Fibroblast of mammary gland (primary cell): ENCODE measurements at places on chromosomes 2 and 18.

- DNase-seq: no peak
These were observed 8.8 kb downstream of the EVX2 start for GRCh38 chr2:176074919-176075425.

DNA sequence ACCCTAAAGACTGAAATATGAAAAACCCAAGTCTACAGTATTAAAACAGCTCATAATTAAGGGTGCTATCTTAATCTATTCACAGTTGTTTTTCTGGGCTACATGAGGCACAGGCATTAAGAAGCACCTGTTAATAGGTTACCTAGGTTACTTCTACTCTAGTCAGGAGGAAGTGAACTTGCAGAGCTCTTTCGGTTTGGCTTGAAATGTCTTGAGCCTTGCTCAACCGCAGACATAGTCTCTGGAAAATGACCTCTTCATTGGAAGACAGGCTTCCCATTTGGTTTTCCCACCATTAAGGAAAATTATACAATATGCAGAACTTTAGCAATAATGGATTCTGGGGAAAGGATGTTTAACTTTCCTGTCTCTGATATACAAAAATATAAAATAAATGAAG, 142.3 kb upstream of the KCNJ3 start:
- DNase-seq: no peak

DNA sequence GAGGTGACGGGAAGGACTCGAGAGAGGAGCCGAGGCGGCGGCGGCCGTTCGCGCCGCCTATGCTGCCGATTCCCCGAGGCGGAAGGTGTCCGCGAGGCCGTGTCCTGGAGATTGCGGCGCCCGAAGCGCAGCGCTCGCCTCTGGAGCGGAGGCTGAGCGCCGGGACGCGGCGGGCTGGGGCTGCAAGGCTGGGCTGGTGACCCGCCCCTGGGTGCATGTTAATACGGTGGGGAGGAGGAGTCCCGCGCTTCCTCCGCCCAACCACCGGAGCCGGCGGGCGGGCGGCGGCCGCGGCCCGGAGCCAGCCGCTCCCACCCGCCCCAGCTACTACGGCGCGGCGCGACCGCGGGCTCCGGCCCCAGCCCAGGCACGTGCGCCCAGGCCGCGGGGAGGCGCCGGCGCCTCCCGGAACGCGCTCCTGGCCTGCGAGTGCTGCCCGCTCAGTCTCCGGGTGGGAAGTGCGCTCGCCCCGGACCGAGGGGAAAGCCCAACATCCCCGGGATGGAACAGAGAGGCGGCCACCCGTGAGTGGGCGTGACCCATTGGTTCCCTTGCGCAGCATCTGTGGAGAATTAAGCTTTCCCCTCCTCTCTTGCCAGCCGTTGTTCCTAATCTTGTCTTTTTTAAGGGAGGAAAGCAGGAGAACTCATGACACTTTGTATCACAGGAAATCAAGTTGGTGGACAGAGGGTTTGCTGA, at the start of gene DLGAP1:
TSS of gene DLGAP1 (minus strand) at position 195 of the 699 bp plus-strand sequence.
- DNase-seq: peak; percentile 1

- DNase-seq: no peak
These were observed 9.9 kb downstream of the NDUFS1 start for GRCh38 chr2:206149330-206149729.

GRCh38 chr2:177402096-177402495, 9.5 kb downstream of the AGPS start:
- no peak for DNase-seq

DNA sequence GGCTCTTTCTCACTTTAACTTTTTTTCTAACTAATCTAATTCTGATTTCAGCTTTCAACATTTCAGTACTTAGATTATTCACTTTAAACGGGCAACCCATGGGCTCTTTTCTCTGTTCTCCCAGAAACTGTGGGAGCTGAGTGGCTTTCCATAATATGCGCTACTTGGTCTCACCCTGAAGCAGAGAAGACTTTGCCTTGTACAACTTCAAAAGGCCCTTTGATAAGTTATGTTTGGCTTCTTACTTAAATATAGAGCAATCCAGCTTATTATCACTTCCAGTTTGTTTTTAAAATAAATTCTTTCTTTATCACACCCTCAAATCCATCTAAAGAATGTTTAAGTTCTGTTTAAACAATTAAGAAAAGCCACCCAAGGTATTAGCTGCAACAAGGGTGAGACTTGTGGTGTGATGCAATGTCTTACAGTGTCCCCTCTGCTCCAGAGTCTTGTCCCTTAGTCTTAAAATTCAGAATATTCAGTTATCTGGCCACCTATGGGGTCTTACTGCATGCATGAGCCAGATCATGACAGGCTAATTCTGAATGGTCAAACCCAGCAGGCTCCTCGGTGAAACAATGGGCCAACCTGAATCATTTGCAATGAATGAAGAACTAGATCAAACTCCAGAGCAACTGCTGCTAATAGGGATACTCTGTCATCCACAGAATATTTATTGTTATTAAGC, 38.8 kb downstream of the GCG start:
- DNase-seq: no peak

DNA sequence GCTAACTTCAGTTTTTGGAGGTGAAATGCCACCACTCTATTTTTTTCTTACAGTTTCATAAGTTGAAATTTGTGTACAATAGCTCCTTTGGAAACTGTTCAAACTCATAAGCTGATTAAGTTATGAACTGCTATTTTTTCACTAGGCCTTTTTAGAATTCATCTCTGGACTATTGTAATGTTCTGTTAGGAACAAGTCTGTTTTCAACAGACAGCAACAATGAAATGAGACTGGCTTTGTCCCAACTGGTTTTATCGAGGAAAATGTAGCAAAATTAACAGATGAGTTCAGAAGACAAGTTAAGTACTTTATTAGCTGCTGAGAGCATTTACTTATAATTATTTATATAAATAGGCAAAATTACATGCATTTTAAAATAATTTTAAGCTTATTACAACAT, 310.6 kb downstream of the ZNF804A start:
- no peak for DNase-seq

- DNase-seq: no peak
These were observed 1.3 kb downstream of the SIX2 start for GRCh38 chr2:45007961-45008295.

DNA sequence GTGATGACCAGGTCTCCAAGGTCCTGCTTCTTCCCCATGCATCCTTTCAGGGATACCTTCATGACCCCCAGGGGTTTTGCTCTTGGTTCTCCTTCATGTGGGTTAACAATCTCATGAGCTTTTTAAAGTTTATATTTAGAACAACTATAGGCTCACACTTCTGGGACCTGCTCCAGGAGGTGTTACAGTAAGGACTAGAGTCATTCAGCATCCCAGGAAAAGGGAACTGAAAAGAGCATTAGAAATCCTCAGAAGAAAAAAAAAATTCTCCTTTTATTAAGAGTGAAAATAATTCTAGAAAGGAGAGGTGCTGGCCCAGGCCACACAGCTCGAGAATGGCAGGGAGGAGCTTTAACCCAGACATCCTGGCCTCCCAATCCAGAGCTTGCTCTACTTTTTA, 66.5 kb downstream of the SETBP1 start:
- DNase-seq: no peak

DNA sequence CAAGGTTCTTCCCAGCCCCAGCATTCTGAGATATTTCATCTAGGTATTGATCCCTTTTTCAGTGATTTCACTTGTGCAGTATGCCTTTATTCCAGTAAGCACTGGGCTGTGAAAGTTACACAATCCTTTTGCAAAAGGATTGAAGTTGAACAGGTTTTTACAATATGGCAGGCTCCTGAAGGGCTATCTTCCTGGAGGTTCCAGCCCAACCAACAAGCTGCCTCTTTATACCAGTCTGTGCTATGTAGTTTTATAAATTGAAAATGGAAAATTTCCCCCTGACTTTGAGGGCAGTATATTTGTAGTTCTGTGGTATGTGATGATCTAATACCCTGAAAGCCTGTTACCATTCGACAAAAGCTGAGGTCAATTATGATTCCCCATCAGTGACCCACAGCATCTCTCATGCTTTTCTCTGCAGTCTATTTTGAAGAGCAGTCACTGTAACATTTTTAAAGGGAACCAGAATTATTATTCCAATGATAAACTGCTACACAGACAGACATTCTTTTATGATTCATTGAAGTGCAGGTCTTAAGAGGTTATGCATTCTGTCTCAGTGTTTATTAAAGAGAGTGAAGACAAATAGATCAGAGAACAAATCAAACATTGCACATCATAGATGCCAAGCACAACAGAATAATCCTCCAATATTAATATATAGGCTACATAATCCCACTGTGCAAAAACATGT, 35.2 kb upstream of the STPG4 start:
- DNase-seq: peak; percentile 61

GRCh38 chr18:44054514-44054913, 626.2 kb upstream of the SETBP1 start:
- no peak for DNase-seq

- no peak for DNase-seq
These were observed 74.2 kb downstream of the HS1BP3 start for GRCh38 chr2:20576598-20577115.

DNA sequence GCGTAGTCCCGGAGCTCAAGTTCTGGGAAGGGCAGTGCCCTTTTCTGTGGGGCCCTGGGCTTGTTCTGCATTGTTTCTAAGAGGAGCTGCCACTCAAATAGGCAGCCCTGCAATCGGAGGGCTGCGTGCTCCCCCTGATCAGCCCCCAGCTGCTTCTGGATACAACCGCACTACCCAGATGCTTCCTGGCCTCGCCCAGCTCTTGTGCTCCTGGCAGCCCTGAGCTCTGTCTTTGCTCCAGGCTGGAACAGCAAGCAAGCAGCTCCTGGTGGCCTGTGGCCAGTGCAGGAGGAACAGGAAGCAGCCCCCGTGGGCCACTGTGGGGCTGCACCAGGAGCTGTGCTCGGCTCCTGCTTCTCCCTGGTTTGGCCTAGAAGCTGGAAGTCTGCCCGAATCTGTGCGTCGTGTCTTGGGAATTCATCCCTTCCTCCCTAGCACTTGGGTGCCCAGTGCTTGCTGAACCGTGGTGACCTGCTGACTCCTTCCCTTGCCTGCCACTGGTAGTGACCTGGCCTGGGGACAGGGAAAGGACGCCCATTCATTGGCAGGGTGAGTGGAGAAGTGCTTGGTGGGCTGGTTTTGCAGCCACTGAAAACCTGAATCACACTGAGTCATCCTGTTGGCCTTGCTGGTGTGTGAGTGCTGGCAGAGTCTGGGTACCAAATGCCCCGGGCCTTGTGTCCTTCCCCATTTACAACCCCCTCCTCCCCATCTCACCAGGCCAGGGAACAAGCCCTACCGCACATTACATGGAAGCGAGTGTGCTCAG, 27.3 kb upstream of the NTSR2 start:
- peak; percentile 83 for DNase-seq

- peak; percentile 77 for DNase-seq
These were observed 53.4 kb downstream of the THADA start for GRCh38 chr2:43542285-43542933.

- peak; percentile 71 for DNase-seq
These were observed 76.0 kb downstream of the RFTN2 start for GRCh38 chr2:197599285-197599965.

- DNase-seq: peak; percentile 90
These were observed 553.3 kb upstream of the TNP1 start for GRCh38 chr2:217413193-217413592.

DNA sequence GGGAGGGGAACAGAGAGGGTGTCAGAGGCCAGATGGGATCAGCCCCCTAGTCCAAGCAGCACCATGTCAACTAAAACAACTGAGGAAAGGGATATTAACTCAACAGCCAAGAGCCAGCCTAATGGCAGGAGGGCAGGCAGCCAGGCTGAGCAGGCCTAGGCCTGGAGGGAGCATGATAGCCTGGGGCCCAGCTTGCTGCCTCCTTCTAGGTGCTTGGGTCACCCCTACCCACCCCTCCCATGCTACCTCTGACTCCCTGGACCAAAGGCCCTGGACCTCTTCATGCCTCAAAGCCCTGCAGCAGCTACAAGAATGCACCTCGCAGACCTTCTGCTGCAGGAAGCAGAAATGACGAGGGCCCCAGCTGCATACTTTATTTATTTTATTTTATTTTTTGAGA, 22.1 kb upstream of the TNS1 start:
- DNase-seq: no peak

- DNase-seq: no peak
These were observed 1.0 kb upstream of the HS6ST1 start for GRCh38 chr2:128319631-128320191.

- no peak for DNase-seq
These were observed 220.2 kb upstream of the SMAD7 start for GRCh38 chr18:49170925-49171505.

GRCh38 chr2:60172801-60173200, 380.7 kb downstream of the BCL11A start:
- no peak for DNase-seq

DNA sequence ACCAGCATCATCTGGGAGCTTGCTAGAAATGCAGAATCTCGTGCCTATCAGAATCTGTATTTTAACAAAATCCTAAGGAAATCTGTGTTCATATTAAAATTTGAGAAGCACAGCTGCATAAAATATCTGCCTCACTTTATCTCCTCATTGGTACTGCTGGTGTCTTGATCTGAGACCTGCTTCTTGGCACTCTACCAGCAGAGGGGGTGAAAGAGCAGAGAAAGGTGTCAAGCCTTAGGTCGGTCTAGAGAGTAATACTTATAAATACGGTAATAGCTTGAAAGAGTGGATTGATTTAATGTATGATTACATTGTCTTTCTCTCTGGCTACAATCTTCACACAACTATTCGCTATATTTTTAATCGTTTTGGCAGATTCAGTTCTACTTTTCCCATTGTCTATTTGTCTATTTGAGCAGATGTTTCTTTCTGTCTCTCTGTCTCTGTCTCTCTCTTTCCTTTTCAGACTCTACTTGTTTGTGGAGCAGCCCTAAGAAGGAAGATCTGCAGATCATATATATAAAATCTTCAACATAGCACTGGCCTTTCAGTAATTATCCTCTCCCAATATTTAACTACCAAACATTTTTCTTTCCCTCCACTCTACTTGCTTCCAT, 1.7 kb upstream of the GCG start:
- DNase-seq: peak; percentile 65

DNA sequence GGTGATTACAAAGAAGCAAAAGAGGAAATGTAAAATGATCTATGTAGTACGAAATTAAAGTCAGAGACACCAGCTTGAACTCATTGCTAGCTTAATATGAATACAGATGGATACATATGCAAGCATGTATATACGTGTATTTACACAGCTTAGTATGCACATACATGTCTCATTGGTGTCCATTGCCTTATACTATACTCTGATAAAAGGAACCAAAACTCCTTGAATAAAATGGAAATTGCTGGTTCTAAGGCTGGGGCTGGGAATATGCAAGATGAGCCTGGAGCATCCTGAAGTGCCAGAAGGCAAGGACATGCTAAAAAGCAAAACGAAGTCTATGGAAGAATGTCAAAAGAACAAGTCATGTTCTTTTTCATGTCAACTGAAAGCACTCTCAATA, 1424.4 kb upstream of the SLC39A10 start:
- no peak for DNase-seq

- DNase-seq: no peak
These were observed 76.5 kb downstream of the NOL10 start for GRCh38 chr2:10613263-10613662.
